ENCODE measurements at places on chromosomes 5 and 9.

GRCh38 chr5:125341436-125341835 lies 595.0 kb upstream of the ZNF608 start:
- no peak for DNase-seq
- no peaks in the 10 kb centered on the region for H3K27me3 ChIP-seq

DNA sequence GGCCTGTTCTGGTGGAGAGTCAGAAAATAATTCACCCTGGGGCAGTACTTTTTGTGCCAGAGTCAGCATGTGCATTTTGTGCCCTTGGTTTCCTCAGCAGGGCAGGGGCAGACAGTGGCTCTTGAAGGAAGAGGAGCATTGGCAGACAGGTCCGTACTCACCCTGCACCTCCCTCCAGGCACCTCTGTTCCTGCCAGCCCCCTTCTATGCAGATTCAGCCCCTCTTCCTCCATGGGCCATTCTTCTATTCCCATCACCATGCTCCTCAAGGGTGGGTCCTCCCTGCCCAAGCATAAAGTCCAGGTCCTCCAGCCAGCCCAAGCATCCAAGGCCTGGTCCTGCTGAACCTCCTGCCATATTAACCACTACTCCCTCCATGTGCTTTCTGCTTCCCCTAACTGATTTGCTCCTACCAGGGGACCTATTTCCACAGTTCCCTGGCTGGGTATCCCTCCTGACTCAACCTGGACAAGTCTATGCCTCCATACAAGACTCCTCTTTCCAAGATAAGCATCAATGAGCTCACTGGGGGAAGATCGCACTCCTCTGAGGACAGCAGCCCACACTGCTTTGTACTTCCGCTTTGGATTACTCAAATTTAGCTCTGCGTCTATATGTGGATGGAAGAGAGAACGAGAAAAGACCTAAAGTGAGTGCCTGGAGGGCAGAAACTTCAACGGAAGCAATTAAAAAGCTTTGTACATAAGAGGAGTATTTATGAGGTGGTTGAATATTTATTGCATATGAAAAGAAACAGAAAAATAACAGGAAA lies 9.3 kb upstream of the ACSL6 start:
- H3K4me1 ChIP-seq = peaks cover 37% of the 10 kb centered on the region
- no peaks in the 10 kb centered on the region for H3K27me3 ChIP-seq
- no peak for DNase-seq
- H3K36me3 ChIP-seq = no peaks in the 10 kb centered on the region
- peak overlapping the region; percentile 93 for H3K27ac ChIP-seq

GRCh38 chr5:113526421-113526820 lies 12.9 kb downstream of the YTHDC2 start:
- DNase-seq = no peak
- H3K4me1 ChIP-seq = peaks cover 17% of the 10 kb centered on the region
- no peaks in the 10 kb centered on the region for H3K27me3 ChIP-seq
- no peak overlapping the region for H3K4me3 ChIP-seq
- H3K36me3 ChIP-seq = peaks cover 2% of the 10 kb centered on the region

GRCh38 chr9:4146293-4146692 lies 153.6 kb downstream of the GLIS3 start:
- no peak for DNase-seq
- H3K27ac ChIP-seq = no peak overlapping the region
- H3K36me3 ChIP-seq = peaks cover 2% of the 10 kb centered on the region
- H3K4me3 ChIP-seq = no peak overlapping the region
